T-helper 17 cell (primary cell): ENCODE measurements at places on chromosomes 5 and 9. TPM values are rescaled to one million over a fixed set of nuclear protein-coding genes. Genes with fewer than 3 reads are reported as not detected.

Gene ZNF354C
- total RNA-seq, result 3.6 TPM

Gene SLC36A2
- total RNA-seq, result not detected

Gene TAF11L10
- total RNA-seq, result not detected

Gene PDE8B
- total RNA-seq, result 0.29 TPM

Gene EXOC3
- 86.3 TPM for total RNA-seq

Gene GABRA6
- total RNA-seq, result not detected

Gene CA9
- total RNA-seq, result not detected

Gene CLINT1
- total RNA-seq, result 92.7 TPM

Gene PCDHB6
- total RNA-seq, result not detected

Gene NRG2
- not detected for total RNA-seq

Gene DNAH5
- not detected for total RNA-seq

Gene UBQLN1
- total RNA-seq, result 152 TPM

Gene IFNE
- total RNA-seq, result not detected

Gene PARP8
- total RNA-seq, result 204 TPM
